T-helper 2 cell treated with Interferon-gamma antibody and Interleukin-4, amounts not matched to agents 100 ng/mL and 5 ng/mL, for 36 hours (primary cell): ENCODE measurements at places on chromosomes 5 and 9. TPM values are rescaled to one million over a fixed set of nuclear protein-coding genes. Genes with fewer than 3 reads are reported as not detected.

The POLE3 gene
- 85.0 and 86.4 TPM in 2 replicates for total RNA-seq

The PDLIM4 gene
- total RNA-seq = 0.23 and 0.45 TPM in 2 replicates

The CNTLN gene
- 1.7 and 1.8 TPM in 2 replicates for total RNA-seq

The POU5F2 gene
- 1.3 and 1.7 TPM in 2 replicates for total RNA-seq

The BARHL1 gene
- total RNA-seq = not detected in 2 replicates

The DEPDC1B gene
- 36.5 and 38.6 TPM in 2 replicates for total RNA-seq

The NACC2 gene
- 3.2 and 3.7 TPM in 2 replicates for total RNA-seq

The LECT2 gene
- not detected in 2 replicates for total RNA-seq

The SLC6A18 gene
- total RNA-seq = not detected in 2 replicates

The FYB1 gene
- total RNA-seq = 193 and 203 TPM in 2 replicates

The CCDC180 gene
- total RNA-seq = 4.0 and 5.9 TPM in 2 replicates

The KCNIP1 gene
- not detected in 2 replicates for total RNA-seq

The IL3 gene
- total RNA-seq = 0.82 TPM in 2 replicates

The ELAVL2 gene
- not detected in 2 replicates for total RNA-seq

The ZNF367 gene
- 26.1 and 26.8 TPM in 2 replicates for total RNA-seq
